ENCODE measurements at places on chromosomes 12 and 14.

GRCh38 chr14:61894452-61895077 lies 132.3 kb downstream of the SNAPC1 start:
- peak; percentile 61 for DNase-seq

DNA sequence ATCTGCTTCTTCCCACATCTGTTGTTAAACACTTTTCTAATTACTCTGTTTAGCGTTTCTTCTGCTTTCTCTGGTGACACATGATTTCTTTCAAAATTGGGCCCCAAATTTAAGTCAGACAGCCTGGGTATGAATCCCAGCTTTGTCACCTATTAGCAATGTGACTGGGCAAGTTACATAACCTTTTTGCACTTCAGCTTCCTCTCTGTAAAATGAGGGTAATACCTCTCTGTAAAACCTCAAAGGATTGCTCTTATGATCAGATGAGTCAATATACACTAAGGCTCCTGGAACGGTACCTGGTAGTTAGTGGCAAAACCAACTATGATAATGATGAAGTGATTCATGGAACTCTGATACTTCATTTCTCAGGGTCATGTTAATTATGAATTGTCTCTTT lies 33.0 kb downstream of the E2F7 start:
- no peak for DNase-seq

GRCh38 chr12:67437011-67437410 lies 167.9 kb downstream of the CAND1 start:
- no peak for DNase-seq

DNA sequence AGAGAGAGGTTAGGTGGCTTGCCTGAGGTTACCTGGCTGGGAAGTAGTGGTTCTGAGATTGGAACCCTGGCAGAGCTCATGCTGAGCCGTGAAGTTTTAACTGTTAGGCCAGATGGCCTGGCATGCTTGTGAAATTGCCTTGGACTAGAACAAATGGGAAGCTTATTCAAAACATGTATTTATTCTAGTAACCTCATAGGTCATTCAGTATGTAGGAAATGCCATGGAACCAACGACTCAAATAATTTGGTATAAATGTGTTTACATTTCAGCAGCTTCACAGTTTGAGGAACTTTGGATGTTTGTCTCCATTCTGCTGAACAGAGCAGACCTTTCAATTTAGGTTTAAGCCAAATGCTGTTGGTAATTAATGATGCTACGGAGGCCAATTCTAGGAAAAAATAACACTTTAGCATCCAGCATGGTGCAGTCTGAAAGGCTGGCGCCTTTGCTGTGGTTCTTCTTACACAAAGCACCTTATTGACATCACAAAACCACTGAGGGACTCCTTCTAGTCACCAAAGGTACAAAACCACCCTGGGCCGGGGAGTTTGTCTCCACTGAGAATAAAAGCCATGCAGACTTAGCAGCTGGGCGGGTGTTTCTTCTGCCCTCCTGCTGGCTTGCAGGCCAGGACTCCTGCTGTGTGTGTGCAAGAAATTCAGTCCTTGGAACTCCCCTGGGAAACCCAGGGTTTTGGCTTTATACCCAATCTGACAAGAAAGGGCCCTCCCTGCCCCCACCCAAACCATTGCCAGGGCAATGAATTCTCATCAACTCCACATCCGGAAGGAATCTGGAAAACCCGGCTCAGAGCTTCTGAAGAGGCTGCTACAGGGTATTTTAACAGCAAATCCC lies 64.2 kb downstream of the ELK3 start:
- DNase-seq, result no peak

DNA sequence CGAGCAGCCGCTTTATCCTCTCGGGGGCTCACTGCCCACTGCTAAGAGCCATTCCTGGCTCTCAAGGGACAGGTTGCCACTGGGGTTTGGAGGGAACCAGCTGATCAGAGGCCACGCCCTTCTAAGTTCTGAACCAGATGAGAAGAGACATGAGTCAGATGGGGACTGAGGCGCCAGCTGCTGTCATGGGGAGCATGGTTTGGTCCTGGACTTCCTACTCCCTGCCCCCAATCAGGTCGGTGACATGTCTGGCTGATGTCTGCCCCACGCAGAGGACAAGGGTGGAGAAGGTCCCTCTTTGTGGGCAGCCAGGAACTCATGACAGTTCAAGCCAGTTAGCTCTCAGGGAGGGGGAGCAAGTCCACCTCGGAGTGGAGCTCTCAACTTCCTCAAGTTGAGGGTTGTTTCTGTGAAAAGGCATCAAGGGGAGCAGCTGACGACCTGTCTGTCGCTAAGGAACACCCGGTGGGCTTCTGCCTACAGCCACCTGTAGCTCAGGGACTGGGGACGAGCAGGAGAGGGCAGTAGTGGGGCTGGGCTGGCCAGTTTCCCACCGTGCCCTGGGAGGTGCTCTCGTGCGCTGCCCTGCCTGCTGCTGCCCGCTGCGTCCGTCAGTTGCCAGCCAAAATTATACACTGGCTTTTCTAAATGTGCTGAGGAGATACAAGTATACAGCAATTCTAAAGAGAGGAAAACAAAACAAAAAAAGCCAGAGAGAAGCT lies 20.5 kb downstream of the PSMC1 start:
- DNase-seq, result no peak

- no peak for DNase-seq
Observed at GRCh38 chr12:114119316-114119715, 153.2 kb upstream of the RBM19 start.

- DNase-seq, result no peak
Observed at GRCh38 chr12:91361864-91362263, 179.2 kb upstream of the DCN start.
